ENCODE measurements at places on chromosomes 4 and X.

- no peak for DNase-seq
Measured at GRCh38 chr4:26141051-26141721, 179.6 kb upstream of the RBPJ start.

GRCh38 chr4:132266374-132266773, 882.7 kb upstream of the PCDH10 start:
- no peak for DNase-seq

GRCh38 chr4:110055158-110055768, 142.6 kb downstream of the EGF start:
- no peak for DNase-seq

GRCh38 chr4:36332782-36333131, 51.3 kb downstream of the DTHD1 start:
- no peak for DNase-seq

DNA sequence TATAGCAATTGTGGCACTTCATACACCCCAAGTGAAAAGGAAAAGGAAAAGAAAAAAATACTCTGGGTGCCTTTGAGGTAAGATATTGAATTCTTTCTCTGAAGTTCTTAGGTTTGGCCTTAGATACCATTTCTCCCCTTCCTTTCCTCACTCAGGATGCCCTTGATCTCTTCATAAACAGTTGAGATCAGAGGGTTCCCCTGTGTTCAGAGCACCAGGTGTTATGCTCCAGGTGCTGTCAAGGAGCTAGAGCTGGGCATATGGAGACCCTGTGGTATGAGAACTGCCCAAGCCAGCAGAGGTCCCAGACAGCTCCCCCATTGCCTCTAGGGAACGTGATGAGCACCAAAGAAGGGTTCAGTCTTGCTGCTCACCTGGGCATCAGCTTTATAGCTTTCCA, 17.1 kb upstream of the CD40LG start:
- DNase-seq = no peak

DNA sequence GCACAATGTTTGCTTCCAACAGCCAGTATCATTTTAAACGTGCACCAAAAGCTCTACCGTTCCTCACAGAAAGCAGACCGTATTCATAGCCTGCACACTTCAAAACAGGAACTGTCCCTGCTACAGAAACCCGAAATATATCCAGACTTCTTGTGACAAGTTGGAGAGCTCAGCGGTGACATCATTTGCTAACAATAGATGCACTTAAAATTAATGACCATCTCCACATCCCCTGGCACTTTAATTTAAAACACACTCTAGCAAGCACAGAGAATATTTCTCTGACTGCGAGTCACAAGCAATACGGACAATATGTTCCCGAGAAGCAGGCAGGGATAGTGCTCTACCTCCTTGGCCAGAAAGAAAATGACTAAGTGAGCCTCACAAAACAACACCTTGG, 2.5 kb downstream of the NYX start:
- DNase-seq = no peak

DNA sequence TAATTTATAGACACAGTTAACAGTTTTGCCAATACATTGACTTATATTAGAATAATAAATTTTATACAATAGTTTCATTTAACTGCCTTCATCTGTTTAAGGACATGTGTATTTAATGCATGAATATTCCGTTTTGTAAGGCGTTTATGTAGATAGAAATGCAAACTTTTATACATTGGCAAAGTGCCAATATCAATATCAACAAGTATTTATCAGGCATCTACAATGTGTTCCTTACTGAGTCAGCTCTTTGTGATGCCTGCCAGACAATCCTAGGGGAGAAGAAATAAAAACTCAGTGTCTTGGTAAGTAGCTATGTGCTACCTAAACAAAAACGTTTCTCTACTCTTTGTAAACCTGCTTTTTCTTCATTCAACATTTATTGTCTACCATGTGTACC, 1142.2 kb downstream of the C4orf33 start:
- DNase-seq = no peak

- no peak for DNase-seq
Measured at GRCh38 chr4:158428242-158428641, 93.4 kb upstream of the RXFP1 start.

- no peak for DNase-seq
Measured at GRCh38 chr4:118787844-118788380, 48.0 kb downstream of the SEC24D start.

DNA sequence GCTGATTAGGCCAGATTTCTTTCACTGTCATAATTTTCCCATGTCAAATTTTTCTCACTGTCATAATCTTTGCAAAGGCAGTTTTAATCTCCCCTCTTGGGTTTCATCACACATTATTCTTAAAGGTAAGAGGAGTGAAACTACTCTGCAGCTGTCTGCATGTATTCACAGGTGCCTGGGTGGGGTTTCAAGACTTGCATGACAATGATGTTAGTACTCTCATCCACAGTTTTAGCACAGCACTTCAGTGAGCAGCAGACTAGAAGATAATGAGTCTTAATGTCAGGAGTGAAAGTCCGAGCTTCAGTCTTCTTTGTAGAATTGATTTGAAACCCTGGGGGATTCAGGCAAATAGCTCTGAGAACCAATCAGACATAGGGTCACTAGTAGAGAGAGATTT, 182.5 kb upstream of the GALNT7 start:
- DNase-seq = no peak

- DNase-seq = no peak
Measured at GRCh38 chrX:154809939-154810665, 4.8 kb upstream of the MPP1 start.

DNA sequence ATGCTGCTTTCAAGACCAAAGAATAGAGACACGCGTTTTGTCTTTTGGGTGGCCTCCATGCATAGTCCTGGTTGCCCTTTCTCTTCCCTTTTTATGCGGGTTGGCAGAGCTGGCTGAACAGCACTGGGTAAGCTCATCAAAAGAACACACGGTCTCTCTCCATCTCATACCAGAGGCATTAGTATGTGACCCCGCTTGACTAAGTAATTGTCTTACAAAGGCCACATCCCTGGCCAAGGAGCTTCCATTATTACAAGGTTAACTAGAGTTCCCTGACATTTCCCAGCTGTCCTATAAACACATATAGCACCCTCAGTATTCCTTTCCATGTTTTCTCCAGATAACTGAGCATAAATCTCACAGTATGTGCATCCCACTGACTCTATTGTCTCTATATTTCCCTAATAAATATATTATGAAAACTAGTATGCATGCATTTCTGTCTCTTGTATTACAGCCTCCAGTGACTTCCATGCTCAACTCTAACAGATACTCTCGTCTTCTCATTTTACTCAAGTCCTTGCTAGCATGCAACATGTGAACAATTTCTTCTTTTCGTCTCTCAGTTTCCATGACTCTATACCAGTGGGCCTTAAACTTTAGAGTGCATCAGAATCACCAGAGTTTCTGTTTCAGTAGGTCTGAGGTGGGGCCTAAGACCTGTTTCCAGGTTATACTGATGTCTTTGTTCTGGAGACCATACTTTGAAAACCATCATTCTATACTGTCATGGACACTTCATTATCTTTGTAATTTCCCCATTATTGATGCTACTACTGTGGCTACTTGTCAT, 247.7 kb upstream of the ARSJ start:
- DNase-seq = no peak

GRCh38 chrX:132037479-132037993, 14.4 kb downstream of the STK26 start:
- no peak for DNase-seq

GRCh38 chrX:9447906-9448305, 17.0 kb upstream of the TBL1X start:
- no peak for DNase-seq

- DNase-seq = no peak
Measured at GRCh38 chr4:137651128-137651527, 118.8 kb upstream of the PCDH18 start.

- no peak for DNase-seq
Measured at GRCh38 chr4:38166768-38167167, 206.6 kb downstream of the PTTG2 start.

- DNase-seq = no peak
Measured at GRCh38 chr4:109303140-109303496, 660 bp upstream of the COL25A1 start.

DNA sequence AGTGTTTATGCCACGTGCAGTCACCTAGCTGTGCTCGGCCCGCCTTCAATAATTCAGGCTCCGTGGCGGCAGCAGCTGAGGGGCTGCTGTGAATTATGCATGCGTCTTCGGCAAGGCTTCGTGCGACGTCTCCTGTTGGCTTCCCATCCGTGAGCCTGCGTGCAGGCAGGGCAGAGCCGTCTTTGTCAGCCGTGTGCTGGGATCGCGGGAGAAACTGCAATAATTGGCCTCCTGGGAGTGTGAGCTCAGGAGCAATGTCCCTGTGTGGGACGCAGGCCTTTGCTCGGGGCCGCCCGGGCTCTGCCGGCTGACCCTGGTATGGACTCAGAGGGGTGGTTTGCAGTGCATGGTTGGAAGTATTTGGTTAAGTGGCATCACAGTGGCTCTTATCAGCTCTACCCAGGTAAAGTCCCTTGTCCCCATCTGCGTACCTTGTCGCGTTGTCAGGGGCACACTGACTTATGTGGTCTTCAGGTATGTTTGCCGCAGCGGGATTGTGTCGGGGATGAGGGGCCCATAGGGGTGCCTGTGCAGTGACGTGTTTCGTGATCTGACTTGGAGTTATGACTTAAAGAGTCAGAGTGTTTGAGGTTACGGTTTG, 34.5 kb upstream of the HGFAC start:
- DNase-seq = no peak

GRCh38 chr4:144647590-144647989, 1.6 kb downstream of the HHIP start:
- DNase-seq = no peak

DNA sequence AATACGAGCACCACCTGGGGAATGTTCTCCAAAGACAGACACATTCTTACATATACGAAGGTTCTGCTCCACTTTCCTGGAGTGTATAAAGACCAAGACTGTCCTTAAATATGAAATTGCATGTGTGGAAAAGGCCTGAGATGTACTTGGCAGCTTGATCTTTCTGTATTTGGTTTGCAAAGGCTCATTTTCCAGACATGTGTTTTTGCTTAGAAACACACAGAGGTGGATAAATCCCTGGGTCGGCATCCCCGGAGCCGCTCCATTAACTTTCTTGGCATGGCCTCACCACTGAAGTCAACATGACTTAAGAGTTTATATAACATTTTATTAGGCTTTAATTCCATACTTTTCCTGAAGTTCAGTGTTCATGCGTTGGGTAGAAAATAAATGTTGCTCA, 239.4 kb downstream of the LDB2 start:
- DNase-seq = no peak

DNA sequence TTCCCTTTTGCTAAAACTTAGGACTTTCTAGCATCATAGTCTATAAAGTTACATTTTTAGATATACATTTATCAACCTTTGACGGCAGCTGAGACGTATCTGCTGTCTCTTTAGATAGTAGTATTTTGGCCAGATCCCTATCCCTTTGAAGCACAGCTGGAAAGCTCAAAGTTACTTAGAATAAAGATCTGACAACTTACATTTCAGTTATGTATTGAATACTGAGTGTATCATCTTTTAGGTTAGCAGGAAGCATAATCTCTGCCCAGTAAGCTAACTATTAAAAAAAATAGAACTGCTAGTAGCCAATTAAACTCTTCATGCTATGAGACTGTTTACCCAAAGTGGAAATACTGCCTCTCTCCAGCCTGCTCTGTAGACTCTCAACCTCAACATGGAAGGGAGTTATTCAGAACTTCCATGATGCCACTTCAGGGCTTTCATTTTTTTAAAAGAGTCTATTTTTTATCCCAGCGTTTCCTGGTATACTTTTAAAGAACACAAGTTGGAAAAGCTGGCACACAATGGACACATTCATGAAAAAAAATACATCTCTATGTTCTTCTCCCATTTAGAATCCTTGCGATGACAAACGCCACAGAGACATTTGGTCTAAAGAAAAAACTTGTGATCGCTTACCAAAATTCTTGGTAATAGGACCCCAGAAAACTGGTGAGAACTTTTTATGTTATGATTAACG, 126.3 kb downstream of the PRSS12 start:
- DNase-seq = no peak

- DNase-seq = no peak
Measured at GRCh38 chr4:107216379-107216778, 180.3 kb upstream of the DKK2 start.

DNA sequence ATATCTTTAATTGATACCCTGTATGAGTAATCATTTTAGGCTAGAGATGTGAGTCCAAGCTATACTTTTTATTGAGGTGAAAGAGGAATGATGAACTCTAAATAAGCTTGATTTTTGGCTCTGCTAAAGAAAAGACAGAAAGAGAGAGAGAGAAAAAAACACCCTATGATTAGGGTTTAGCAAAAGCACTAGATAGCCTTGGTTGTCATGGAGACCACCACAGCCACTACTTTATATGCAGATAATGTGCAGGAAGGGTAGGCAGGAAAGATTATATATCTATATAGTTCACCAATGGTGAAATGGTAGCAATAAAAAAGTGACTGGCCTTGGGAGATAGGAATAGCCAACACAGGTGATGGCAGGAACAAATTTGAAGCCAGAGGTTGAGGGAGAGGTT, 69.9 kb upstream of the CAMK2D start:
- DNase-seq = no peak

All from breast epithelium (tissue), 4 donors.